ENCODE measurements at places on chromosomes 13 and 19.

DNA sequence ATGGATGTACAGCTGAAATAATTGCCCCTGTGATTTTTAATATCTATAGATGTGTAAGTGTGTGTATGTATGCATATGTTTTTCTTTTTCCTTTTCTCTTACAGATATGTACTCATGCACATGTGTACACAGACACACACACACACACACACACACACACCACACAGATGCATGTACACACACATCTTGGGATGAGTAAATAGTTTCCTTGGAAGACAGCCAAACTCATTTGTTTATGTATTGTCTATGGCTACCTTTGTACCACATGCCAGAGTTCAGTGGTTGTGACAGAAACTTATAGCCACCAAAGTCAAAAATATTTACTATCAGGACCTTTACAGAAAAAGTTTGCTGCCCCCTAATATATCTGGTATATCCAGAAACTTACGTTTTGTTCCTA, 192.6 kb downstream of the MAB21L1 start:
- no peak for DNase-seq

DNA sequence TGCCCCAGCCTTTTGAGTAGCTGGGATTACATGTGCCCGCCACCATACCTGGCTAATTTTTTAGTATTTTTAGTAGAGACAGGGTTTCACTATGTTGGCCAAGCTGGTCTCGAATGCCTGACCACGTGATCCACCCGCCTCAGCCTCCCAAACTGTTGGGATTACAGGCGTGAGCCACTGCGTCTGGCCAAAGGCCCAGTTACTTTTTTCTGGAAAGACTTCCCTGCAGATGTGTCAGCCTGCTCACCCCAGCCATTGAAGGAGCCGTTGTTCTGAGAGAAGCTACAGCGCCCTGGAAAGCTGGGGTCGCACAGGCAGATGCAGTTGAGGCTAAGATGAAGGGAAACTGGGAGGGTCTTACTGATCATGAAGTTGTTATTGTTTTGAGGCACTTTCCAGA, 7.9 kb upstream of the ZNF626 start:
- DNase-seq, result no peak

DNA sequence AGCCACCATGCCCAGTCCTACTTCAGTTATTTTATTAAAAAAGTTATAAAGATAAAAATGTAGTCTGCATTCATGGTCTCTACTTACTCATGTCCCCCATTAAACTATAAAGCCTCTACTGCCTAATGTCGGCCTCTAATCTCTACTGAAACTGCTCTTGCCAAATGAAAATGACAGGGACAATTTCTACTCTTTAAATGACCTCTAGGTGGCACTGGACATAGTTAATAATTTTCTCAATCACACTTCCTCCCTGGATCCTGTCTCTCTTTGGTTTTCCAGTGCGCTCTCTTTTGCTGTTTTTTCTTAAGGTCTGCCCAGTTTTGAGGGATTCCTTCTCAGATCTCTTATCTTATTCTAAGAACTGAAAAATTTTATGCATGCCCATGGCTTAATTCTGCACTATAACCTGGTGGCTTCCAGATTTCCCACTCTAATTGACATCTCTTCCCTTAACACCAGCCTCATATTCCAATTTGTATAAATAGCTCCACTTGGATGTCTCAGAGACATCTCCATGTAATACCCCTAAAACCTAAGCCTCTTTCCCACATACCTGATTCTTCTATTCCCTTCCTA, 54.3 kb downstream of the MTMR6 start:
- peak; percentile 41 for DNase-seq

DNA sequence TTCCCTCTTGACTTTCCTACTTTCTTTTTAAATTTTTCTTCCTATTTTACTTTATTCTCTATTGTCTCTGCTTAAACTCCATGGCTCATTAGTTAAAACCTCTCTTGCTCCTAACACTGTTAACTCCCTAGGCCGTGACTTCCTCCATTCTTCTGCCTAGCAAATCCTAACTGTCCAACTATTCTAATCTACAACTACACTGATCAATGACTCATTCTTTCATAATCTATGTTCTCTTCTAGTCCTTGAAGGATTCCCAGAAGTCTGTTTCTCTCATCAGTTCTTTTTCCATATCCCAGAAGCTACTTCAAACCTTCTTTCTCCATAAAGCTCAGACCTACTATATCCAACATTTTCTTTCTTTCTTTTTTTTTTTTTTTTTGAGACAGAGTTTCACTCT, 66.9 kb downstream of the MICU2 start:
- no peak for DNase-seq

GRCh38 chr13:101059793-101060192, 356.5 kb downstream of the NALCN start:
- no peak for DNase-seq

DNA sequence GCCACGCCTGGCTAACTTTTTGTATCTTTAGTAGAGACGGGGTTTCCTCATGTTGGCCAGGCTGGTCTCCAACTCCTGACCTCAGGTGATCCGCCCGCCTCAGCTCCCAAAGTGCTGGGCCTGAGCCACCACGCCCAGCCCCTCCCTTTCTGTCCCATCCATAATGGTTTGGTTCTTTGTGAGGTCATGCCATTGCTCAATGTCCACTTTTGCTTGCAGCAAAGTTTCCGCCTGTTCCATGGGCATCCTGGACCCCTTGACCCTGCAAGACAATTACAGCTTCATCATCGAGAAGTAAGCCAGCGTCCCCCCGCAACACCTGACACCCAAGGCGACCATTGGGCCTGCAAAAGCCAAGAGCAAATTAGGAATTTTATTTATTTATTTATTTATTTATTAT, 16.6 kb downstream of the PRR22 start:
- no peak for DNase-seq

GRCh38 chr19:4449022-4449638, 8.5 kb downstream of the UBXN6 start:
- peak; percentile 62 for DNase-seq

DNA sequence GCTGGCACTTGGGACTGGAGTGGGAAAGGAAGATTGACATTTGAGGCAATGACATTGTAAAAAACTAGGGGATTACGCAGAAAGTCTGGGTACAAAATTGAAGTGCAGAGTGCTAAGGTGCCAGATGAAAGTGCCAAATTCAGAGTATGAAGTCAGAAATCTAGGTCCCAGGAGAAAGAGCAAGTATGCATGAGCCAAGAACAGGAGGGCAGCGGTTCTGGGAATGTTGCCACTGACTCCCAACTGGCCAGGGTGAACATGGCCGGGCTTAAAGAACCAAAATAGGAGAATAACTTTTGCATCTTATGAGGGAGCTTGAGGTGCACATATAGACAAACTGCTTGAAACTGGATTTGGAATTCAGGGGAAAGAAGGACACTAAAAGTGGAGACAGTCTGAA, 495.8 kb upstream of the KLF12 start:
- no peak for DNase-seq

DNA sequence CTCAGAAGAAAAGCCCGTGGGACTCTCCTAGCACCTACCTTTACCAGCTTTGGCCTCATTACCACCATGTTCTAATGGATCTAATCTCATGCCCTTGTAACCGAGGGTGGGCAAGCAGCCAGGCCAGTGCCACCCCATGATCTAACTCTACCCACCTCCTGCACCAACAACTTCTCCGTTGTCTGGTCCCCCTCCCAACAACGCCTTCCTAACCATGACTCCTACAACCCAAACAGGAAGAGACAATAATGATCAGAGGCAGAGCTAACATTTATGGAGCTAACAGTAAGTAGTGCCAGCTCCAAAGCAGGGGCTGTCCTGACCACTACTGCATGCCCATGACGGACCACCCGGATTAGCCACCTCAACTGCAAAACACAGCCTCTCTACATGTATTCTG, 3.5 kb downstream of the USP12 start:
- no peak for DNase-seq

DNA sequence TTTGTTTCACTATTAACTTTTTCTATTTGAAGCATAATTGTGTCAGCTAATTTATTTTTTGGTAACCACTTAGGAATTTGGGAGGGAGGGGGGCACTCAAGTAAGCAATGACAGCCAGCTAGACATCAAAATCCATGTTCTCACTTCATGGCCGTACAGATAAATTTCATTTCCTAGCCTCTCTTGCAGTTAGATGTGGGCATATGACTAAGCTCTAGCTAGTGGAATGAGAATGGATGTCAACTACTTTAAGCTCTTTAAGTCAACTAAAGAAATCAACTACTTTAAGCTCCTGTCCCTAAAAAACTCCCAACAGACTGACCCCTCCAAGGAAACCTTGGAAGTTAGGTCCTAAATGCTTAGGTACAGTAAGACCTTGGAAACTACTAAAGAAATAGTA, 92.0 kb downstream of the KCNRG start:
- DNase-seq, result no peak

All from astrocyte of the hippocampus (primary cell).